B cell (primary cell): ENCODE measurements at places on chromosomes 1 and 21. TPM values are rescaled to one million over a fixed set of nuclear protein-coding genes. Genes with fewer than 3 reads are reported as not detected.

- no peaks in the 10 kb centered on the region for H3K27me3 ChIP-seq
- H3K4me1 ChIP-seq = peaks cover 5% of the 10 kb centered on the region
- DNase-seq = no peak
- no peak overlapping the region for H3K4me3 ChIP-seq
- H3K27ac ChIP-seq = no peak overlapping the region
These were observed 5.0 kb upstream of the CDC14A start for GRCh38 chr1:100347009-100347966.

DNA sequence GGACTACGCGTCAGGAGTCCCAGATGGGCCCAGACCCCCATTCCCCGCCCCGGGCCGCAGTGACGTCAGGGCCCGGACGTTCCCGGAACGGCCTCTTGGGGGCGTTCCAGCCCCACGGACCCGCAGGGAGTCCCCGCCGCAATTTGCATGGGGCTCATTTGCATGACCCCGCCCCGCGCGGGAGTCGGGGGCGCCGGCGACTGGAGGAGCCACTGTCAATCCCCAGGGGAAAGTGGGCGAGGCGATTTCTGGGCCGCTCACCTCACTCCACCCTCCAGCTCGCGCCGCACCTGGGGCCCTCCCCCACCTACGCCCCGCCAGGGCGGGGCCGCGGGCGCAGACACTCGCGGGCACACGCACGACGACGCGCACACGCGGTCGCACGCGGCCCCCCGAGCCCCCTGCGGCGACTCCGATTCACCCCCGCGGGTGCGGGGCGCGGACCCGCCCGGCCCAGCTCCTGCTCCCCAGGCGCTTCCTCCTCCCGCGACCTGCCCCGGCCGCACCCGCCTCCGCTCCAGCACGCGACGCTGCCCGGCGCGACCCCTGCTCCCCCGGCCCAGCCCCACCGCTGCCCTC is 13.2 kb downstream of the AGRN start:
- peak; percentile 98 for DNase-seq
- no peak overlapping the region for H3K27ac ChIP-seq
- H3K27me3 ChIP-seq = no peaks in the 10 kb centered on the region

DNA sequence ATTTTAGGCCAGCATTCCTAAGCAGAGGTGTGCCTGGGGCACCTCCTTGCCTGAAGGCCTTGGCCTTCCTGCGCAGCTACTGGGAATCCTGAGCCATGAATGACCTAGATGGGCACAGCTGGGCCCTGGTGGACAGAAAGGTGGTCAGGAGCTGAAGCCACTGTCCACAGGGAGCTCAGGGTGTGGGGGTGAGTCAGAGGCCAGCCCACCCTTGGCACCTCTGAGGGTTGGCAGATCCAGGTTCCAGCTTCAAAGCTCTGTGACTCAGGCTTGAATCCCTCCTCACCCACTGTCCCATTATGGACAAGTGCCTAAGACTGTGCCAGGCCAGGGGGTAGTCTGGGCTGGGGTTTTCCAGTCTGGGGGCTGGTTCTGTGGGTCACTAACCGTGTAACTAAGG is 6.4 kb upstream of the EDN2 start:
- no peak for DNase-seq
- no peaks in the 10 kb centered on the region for H3K36me3 ChIP-seq
- H3K4me1 ChIP-seq = peaks cover 3% of the 10 kb centered on the region
- no peak overlapping the region for H3K4me3 ChIP-seq
- peaks cover 2% of the 10 kb centered on the region for H3K27me3 ChIP-seq

LAD1 gene
- 0.10 and 0.19 TPM in 2 replicates for total RNA-seq

GRCh38 chr1:61318319-61319125 is 236.2 kb downstream of the NFIA start:
- no peak overlapping the region for H3K27ac ChIP-seq
- H3K27me3 ChIP-seq = no peaks in the 10 kb centered on the region
- no peak for DNase-seq

CEP350 gene
- 87.4 and 92.3 TPM in 2 replicates for total RNA-seq

DNA sequence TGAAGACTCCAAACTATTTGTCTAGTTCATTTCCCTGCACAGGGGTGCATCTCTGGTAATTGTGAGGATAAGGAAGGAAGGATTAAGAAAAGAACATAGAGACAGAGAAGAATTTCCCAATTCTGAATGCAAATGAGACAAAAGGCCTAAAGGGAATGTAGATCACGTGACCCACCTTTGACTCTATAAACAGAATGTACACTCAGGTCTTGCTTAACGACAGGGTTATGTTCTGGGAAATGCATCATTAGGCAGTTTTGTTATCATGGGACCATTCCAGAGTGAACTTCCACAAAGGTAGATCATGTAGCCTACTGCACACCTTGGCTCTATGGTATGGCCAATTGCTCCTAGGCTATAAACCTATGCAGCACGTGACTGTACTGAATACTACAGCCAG is 252.3 kb upstream of the ZP4 start:
- H3K4me3 ChIP-seq = no peak overlapping the region
- no peak overlapping the region for H3K27ac ChIP-seq
- no peaks in the 10 kb centered on the region for H3K36me3 ChIP-seq
- H3K27me3 ChIP-seq = no peaks in the 10 kb centered on the region
- no peaks in the 10 kb centered on the region for H3K4me1 ChIP-seq
- DNase-seq = no peak

- no peaks in the 10 kb centered on the region for H3K36me3 ChIP-seq
- DNase-seq = no peak
- H3K27me3 ChIP-seq = no peaks in the 10 kb centered on the region
- no peak overlapping the region for H3K4me3 ChIP-seq
- H3K4me1 ChIP-seq = peaks cover 7% of the 10 kb centered on the region
These were observed 3.6 kb upstream of the MAP1LC3C start for GRCh38 chr1:242002510-242002909.

DNA sequence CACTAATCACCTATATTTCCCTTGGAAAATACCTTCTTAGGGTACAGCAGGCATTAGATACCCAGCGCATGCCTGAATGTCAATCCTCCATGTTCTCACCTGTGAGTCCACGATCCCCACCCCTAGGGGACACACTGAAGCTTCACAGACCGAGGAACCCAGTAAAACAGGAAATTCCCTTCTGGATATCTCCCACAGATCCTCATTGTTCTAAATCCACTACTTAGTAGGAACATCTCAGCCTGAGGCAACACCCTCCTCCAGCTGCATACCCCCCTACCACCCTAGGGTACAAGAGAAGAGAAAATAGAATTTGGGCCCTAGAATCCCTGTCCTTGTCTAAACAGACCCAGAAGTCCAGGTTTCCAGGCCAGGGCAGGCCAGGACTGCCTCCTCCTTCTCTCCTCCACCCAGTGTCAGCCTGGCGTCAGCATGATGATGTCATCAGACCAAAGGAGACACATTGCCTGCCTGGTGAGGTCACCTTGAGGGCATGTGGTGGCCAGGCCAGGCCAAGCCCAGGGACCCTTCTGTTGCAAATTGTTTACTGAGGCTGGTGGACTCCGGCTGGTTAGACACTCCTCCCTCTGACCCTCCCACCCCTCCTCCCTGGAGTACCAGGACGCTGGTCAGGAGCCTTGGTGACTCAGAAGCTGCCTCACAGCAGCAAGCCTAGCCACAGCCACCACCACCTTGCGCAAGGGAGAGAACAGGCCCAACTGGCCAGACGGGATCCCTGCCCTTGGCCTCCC is 6.2 kb downstream of the NECTIN4 start:
- H3K27me3 ChIP-seq = no peaks in the 10 kb centered on the region
- H3K27ac ChIP-seq = no peak overlapping the region

- no peak overlapping the region for H3K4me3 ChIP-seq
- H3K27me3 ChIP-seq = no peaks in the 10 kb centered on the region
- no peak for DNase-seq
- no peaks in the 10 kb centered on the region for H3K36me3 ChIP-seq
These were observed 15.5 kb upstream of the PABPC4 start for GRCh38 chr1:39592069-39592468.

GRCh38 chr1:24905979-24906720 is 23.9 kb downstream of the RUNX3 start:
- DNase-seq = no peak
- no peaks in the 10 kb centered on the region for H3K36me3 ChIP-seq
- no peaks in the 10 kb centered on the region for H3K27me3 ChIP-seq
- no peaks in the 10 kb centered on the region for H3K4me1 ChIP-seq
- H3K4me3 ChIP-seq = no peak overlapping the region

GRCh38 chr1:239233626-239234025 is 152.7 kb upstream of the CHRM3 start:
- no peaks in the 10 kb centered on the region for H3K4me1 ChIP-seq
- H3K4me3 ChIP-seq = no peak overlapping the region
- no peak overlapping the region for H3K27ac ChIP-seq
- H3K36me3 ChIP-seq = no peaks in the 10 kb centered on the region
- no peaks in the 10 kb centered on the region for H3K27me3 ChIP-seq

DNA sequence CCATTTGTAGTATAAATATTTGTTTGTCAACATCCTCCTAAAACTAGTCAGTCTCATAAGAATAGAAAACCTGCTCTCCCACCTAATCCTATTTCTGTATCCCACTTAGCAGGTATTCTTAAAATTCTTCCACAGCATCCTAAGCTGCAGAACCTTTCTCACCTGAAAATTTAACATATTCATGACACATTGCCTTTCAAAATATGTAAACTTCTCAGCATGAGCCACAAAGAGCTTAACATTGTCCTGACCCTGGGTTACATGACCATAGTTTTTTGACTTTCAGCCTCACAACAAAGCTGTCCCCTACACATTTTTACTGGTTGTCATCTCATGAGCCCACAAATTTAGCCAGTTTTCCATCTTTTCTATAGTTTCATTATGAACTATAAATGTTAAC is 712.1 kb downstream of the LTN1 start:
- H3K4me1 ChIP-seq = no peaks in the 10 kb centered on the region
- no peaks in the 10 kb centered on the region for H3K36me3 ChIP-seq
- no peak for DNase-seq
- no peaks in the 10 kb centered on the region for H3K27me3 ChIP-seq

DNA sequence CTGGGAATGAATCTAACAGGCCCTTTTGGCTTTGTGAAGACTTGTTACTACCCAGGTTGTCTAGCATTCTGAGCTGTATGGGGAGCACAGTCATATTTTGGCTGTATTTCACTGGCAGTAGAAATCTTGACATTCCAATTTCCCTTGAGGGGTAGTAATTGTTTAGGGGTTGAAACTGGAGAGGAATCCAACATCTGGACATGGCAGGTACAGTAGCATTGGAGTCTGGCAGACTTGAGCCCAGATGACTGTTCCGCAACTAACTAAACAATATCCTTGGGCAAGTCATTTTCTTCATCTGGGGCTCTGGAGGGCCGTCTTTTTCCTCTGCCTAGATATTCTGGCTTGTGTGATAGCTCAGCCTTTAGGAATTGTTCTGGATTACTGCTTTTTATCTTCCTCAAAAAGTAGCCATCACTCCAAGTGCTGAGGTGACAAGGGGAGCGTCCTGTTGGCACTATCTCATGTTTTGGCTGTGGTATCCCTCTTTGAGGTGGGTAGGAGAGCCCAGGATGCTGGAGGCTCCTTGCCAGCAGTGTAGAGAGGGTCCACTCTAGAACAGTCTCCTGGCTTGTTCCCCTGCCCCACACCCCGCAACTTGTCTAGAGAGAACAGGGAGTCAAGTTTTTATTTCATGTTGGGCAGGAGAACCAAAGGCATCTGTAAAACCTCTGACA is 22.7 kb upstream of the NBL1 start:
- H3K27me3 ChIP-seq = no peaks in the 10 kb centered on the region
- no peak overlapping the region for H3K4me3 ChIP-seq
- no peaks in the 10 kb centered on the region for H3K4me1 ChIP-seq

DNA sequence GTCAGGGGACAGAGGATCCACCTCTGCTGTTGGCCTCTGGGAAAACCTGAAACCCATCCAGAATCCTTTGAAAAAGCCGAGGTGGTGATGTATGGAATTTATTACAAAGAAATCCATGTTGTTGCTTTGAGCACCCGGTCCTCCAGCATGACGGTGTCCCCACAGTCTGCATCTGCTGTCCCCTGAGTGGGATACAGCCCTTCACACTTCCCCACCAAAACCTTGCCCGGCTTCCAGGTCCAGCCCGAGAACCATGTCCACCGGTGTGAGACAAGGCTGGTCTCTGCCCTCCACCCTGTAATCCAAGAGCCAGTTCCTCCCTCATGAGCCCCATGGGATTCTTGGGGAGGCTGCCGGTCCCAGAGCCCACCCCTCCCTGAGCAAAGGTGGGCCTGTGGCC is 70.5 kb downstream of the STUM start:
- DNase-seq = no peak
- H3K27ac ChIP-seq = no peak overlapping the region
- H3K4me1 ChIP-seq = no peaks in the 10 kb centered on the region
- no peaks in the 10 kb centered on the region for H3K27me3 ChIP-seq
- no peaks in the 10 kb centered on the region for H3K36me3 ChIP-seq

GRCh38 chr1:232486454-232487207 is 143.3 kb downstream of the SIPA1L2 start:
- H3K4me3 ChIP-seq = no peak overlapping the region
- no peaks in the 10 kb centered on the region for H3K36me3 ChIP-seq
- H3K27me3 ChIP-seq = no peaks in the 10 kb centered on the region
- DNase-seq = no peak
- H3K4me1 ChIP-seq = no peaks in the 10 kb centered on the region
- H3K27ac ChIP-seq = no peak overlapping the region

GRCh38 chr1:75855010-75855409 is 58.3 kb downstream of the MSH4 start:
- H3K4me3 ChIP-seq = no peak overlapping the region
- H3K4me1 ChIP-seq = no peaks in the 10 kb centered on the region
- no peaks in the 10 kb centered on the region for H3K27me3 ChIP-seq
- no peak for DNase-seq

DNA sequence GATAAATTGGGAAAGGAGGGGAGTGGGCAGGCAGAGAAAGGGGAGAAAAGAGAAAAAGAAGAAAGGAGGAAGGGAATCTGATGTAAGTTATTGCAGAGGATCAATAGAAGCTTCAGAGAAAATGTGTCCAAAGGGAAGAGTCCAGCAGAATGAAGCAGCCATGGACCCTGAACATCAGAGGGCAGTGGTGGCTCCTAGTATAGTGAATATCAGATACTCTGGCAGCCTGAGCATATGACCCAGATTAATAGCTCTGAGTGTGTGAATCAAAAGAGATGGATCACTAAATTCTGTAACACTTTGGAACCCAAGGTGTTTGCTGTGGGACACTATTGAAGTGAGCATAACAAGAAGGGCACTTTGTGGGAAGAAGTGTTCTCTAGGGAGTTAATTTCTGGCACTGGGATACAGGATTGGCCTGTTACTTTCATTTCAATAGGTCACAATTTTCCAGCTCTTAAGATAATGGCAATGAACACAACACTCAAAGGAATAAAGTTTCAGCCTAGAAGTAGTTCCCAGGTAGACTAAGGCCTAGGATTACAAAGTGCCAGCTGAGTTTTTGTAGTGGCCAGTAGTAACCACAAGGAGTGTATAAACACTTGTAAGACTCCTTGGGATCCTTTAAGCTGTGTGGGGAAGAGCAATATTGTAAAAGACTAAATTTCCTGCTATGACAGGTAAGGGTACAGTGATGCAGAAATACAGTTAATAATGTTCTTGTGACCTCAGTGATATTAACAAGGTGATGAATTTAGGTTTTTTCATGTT is 164.5 kb upstream of the BEND5 start:
- DNase-seq = no peak
- no peaks in the 10 kb centered on the region for H3K36me3 ChIP-seq

CIART gene
- total RNA-seq = 0.27 TPM in 1 of 2 replicates, not detected in the other

DNA sequence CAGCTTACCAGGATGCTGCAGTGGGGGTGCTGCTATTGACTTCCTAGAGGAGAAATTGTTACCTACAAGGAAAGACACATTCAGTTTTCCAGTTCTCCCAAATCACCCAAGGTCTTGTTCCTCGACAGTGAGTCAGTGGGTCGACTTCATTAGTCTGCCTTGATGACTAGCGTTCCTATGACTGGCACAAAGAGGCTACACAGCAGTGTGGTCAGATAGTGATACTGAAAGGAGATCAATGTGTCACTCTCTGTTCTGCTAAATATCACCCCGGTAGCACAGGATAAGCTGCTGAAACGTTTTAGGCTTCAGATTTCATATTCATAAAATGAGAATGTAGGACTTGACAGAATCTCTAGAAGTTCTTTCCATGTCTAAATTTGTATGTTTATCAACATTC is 357.4 kb downstream of the LMX1A start:
- no peak overlapping the region for H3K27ac ChIP-seq
- DNase-seq = no peak
- H3K4me1 ChIP-seq = no peaks in the 10 kb centered on the region
- no peaks in the 10 kb centered on the region for H3K36me3 ChIP-seq
